RWPE2 (cell line): ENCODE measurements at places on chromosomes 6 and 20.

- no peak overlapping the region for H3K27ac ChIP-seq
- DNase-seq, result no peak
- no peaks in the 10 kb centered on the region for H3K36me3 ChIP-seq
- no peak overlapping the region for H3K4me3 ChIP-seq
- no peaks in the 10 kb centered on the region for H3K4me1 ChIP-seq
- H3K27me3 ChIP-seq, result no peaks in the 10 kb centered on the region
Measured at GRCh38 chr20:54085910-54086309, 15.5 kb upstream of the BCAS1 start.

DNA sequence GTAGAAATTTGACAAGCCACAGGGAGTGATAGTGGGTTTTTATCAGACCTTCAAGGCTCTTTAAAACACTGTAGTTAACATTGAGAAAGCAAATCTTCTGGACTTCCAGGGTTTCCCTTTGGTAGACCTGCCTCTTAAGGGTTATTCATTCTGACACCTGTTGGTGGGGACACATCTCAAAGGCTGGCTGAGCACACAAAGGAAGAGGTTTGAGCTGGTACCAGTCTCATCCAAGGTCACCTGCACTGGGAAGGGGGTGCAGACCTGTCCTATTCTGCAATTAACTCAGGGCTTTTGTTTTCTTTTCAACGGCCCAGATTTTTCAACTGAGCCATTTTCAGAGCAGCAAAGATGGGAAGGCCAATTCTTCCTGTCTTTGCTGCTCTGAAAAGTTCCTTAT, 45.6 kb downstream of the EDN1 start:
- H3K27ac ChIP-seq, result no peak overlapping the region
- DNase-seq, result no peak
- no peaks in the 10 kb centered on the region for H3K4me1 ChIP-seq
- H3K36me3 ChIP-seq, result no peaks in the 10 kb centered on the region
- no peaks in the 10 kb centered on the region for H3K27me3 ChIP-seq

GRCh38 chr6:161543684-161544309, 269.9 kb upstream of the AGPAT4 start:
- no peak for DNase-seq
- H3K4me1 ChIP-seq, result no peaks in the 10 kb centered on the region
- H3K36me3 ChIP-seq, result no peaks in the 10 kb centered on the region
- H3K27me3 ChIP-seq, result no peaks in the 10 kb centered on the region
- H3K27ac ChIP-seq, result no peak overlapping the region

DNA sequence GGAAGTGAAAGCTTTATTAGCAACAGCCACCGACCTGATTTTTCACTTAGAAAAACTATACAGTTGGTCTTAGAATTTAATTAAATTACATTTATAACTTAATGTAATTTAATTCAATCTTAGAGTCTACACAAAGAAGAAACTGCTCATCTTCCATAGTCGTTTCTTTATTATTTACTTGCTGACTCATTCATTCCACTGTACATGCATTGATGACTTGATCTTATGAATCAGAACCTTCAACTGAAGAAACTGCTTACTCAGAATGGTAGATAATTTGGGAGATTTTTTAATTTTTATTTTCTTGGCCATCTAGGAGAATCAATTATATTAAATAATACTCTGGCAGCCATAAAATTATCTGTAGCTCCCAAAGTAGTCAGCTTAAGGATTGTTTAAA, 1021.6 kb upstream of the FLRT3 start:
- H3K36me3 ChIP-seq, result no peaks in the 10 kb centered on the region
- no peak overlapping the region for H3K27ac ChIP-seq
- H3K4me1 ChIP-seq, result peaks cover 9% of the 10 kb centered on the region

DNA sequence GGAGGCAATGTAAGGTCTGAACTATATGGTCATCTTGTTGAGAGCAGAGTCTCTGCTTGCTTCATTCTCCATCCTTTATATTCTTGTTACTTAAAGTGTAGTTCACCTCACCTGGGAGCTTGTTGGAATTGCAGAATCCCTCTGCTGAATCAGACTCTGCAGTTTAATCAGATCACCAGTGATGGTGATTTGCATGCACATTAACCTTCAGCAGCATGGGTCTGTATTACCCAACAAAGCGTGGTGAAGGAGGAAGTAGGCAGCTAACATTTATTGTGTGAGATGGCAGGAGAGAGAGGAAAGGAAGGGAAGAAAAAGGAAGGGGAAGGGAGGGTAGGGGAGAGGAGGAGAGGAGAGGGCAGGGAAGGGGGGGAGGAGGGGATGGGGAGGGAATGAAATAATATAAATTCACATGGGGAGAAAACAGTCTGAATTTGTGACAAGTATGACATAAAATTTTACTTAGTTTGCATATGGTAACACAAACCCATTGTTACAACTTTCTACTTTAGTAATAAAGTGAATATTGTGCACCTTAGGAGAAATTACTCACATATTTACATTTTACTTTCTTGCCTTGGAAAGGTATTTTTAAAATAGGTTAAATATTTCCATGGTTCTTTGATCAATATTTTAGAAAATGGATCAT, 740.7 kb downstream of the DHX35 start:
- H3K27ac ChIP-seq, result no peak overlapping the region
- DNase-seq, result no peak
- H3K4me3 ChIP-seq, result no peak overlapping the region
- H3K27me3 ChIP-seq, result no peaks in the 10 kb centered on the region

GRCh38 chr6:53792973-53793317, 1.9 kb upstream of the LRRC1 start:
- H3K27ac ChIP-seq, result peak overlapping the region; percentile 69
- no peaks in the 10 kb centered on the region for H3K36me3 ChIP-seq

GRCh38 chr20:24969186-24970029, 20.3 kb downstream of the CST7 start:
- no peak overlapping the region for H3K27ac ChIP-seq
- no peaks in the 10 kb centered on the region for H3K27me3 ChIP-seq
- DNase-seq, result no peak
- no peaks in the 10 kb centered on the region for H3K4me1 ChIP-seq
- peaks cover 32% of the 10 kb centered on the region for H3K36me3 ChIP-seq

GRCh38 chr20:46311039-46311650, 2.8 kb upstream of the CDH22 start:
- no peak overlapping the region for H3K27ac ChIP-seq
- H3K36me3 ChIP-seq, result no peaks in the 10 kb centered on the region
- no peak overlapping the region for H3K4me3 ChIP-seq
- no peak for DNase-seq
- no peaks in the 10 kb centered on the region for H3K4me1 ChIP-seq
- H3K27me3 ChIP-seq, result peaks cover 97% of the 10 kb centered on the region

- no peaks in the 10 kb centered on the region for H3K4me1 ChIP-seq
- H3K4me3 ChIP-seq, result peak overlapping the region; percentile 54
- H3K27me3 ChIP-seq, result no peaks in the 10 kb centered on the region
- DNase-seq, result peak; percentile 90
- peak overlapping the region; percentile 99 for H3K27ac ChIP-seq
- H3K36me3 ChIP-seq, result peaks cover 34% of the 10 kb centered on the region
Measured at GRCh38 chr6:32968867-32969684, 682 bp downstream of the BRD2 start.

GRCh38 chr6:169832247-169832948, 81.0 kb downstream of the ERMARD start:
- no peaks in the 10 kb centered on the region for H3K27me3 ChIP-seq
- H3K36me3 ChIP-seq, result no peaks in the 10 kb centered on the region
- peaks cover 5% of the 10 kb centered on the region for H3K4me1 ChIP-seq
- DNase-seq, result no peak
- H3K4me3 ChIP-seq, result no peak overlapping the region

DNA sequence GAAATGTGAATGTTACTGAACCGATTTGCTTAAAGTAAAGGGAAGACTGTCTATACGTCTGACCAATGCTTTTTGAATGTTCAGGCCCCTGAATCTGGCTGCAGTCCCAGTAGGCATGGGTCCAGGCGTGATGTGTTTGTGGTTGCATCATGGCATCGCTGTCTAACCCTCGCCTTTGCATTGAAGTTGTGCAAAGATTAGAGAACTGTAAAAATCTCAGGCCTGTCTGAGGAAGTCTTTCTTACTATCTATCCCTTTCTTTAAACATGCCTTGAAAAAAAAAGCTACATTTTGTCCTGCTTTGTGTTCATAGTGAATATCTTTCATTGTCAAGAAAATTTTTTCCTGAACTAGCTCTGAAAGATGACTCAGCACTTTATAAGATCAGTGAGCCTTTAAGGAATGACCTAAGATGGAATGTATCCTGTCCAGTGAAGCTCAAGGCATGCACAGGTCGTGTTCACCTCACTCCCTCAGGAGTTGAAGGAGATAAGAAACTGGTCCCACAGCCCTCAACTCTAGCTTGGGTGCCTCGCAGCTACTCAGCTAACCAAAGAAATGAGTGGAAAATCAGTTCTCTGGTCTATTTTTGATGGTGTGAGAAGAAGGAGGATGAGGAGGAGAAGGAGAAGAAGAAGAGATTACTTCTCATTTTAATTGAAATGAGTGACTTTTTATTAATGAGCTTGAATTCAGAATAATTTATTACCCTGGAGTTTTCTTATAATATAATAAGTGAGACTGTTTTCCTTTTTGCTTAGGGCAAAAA, 48.6 kb downstream of the TPD52L1 start:
- peaks cover 52% of the 10 kb centered on the region for H3K4me1 ChIP-seq
- peak; percentile 86 for DNase-seq
- H3K4me3 ChIP-seq, result no peak overlapping the region
- no peaks in the 10 kb centered on the region for H3K36me3 ChIP-seq
- H3K27me3 ChIP-seq, result no peaks in the 10 kb centered on the region

DNA sequence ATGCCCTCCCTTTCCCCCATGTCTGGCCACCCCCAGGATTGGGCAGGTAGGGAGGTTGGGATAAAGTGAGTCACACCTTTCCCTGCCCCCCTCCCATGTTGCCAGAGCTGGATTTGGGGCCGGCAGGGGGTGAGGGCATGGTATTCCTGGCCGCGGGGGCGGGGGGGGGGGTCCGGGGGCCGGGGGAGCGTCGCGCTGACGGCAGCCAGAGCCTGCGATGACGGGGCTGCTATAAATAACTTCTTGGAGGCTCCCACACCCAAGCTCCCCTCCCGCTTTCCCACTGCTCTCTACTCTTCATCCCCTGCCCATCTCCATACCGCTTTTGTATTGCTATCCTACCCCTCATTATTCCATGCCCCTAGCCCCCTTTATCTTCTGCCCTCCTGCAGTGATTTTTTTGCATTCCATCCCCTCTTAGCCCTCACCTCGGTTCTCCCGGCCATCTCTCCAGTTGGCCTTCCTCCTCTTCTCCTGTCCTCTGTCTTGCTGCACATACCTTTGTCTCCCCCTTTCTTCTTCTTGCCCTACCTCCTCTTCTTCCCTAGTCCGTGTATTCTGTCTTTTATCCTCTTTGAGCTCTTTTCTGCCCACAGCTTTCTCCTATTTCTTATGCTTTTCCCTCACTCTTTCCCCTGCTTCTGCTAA, 13.8 kb downstream of the SYNGAP1 start:
- H3K27me3 ChIP-seq, result no peaks in the 10 kb centered on the region
- H3K4me3 ChIP-seq, result no peak overlapping the region
- H3K27ac ChIP-seq, result no peak overlapping the region
- peaks cover 25% of the 10 kb centered on the region for H3K4me1 ChIP-seq

DNA sequence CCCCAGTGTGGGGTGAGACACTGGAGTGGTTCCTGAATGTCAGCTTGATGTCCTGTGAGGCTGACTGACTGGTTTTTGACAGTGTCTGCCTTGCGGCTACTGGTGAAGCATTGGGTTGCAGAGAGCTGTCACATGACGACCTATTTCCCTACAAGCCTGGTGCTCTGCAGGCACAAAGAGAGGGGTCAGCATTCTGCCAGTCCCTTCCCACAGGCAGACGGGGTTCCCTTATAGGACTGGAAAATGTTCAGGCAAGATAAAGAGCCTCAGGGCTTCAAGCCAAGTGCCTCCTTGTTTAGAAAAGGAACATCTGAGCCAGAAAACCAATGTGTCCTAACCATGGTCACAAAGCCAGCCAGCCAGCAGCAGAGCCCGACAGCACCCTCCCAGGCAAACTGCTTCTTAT, 11.0 kb downstream of the LY86 start:
- H3K4me3 ChIP-seq, result no peak overlapping the region
- H3K36me3 ChIP-seq, result no peaks in the 10 kb centered on the region
- no peak overlapping the region for H3K27ac ChIP-seq
- H3K27me3 ChIP-seq, result no peaks in the 10 kb centered on the region

GRCh38 chr20:17938871-17939619, 29.5 kb downstream of the SNX5 start:
- peaks cover 27% of the 10 kb centered on the region for H3K36me3 ChIP-seq
- H3K27ac ChIP-seq, result peak overlapping the region; percentile 1
- DNase-seq, result no peak

GRCh38 chr20:2756056-2756611, 44.3 kb downstream of the CPXM1 start:
- H3K27ac ChIP-seq, result no peak overlapping the region
- DNase-seq, result no peak
- H3K4me3 ChIP-seq, result no peak overlapping the region
- H3K27me3 ChIP-seq, result peaks cover 21% of the 10 kb centered on the region

- no peak for DNase-seq
- peaks cover 34% of the 10 kb centered on the region for H3K27me3 ChIP-seq
- no peaks in the 10 kb centered on the region for H3K4me1 ChIP-seq
Measured at GRCh38 chr20:62210496-62210855, 9.6 kb downstream of the HRH3 start.

DNA sequence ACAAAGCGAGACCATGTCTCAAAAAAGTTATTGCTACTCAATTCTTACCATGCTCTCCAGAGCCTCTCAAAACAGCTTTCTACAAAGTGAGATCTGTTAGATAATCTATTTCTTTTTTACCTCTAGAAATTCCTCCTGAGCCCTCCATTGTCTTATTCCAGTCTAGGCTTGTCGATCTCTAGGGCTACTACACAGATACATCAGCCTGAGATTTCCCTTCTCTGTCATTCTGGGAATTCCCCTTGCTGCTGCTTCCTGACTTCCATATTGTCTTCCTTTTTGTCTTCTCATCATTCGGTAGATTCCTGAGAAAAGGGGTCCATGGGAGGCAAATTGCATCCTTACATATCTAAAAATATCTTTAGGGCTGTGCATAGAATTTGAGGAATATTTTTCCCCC, 75.6 kb upstream of the GNRH2 start:
- no peaks in the 10 kb centered on the region for H3K4me1 ChIP-seq
- no peak overlapping the region for H3K4me3 ChIP-seq
- peaks cover 11% of the 10 kb centered on the region for H3K36me3 ChIP-seq
- H3K27me3 ChIP-seq, result no peaks in the 10 kb centered on the region
- no peak overlapping the region for H3K27ac ChIP-seq
- no peak for DNase-seq

GRCh38 chr6:38507173-38507572, 132.6 kb downstream of the BTBD9 start:
- H3K36me3 ChIP-seq, result no peaks in the 10 kb centered on the region
- H3K4me1 ChIP-seq, result peaks cover 14% of the 10 kb centered on the region

GRCh38 chr20:17614176-17614811, 44.4 kb downstream of the DSTN start:
- H3K36me3 ChIP-seq, result peaks cover 9% of the 10 kb centered on the region
- H3K4me3 ChIP-seq, result no peak overlapping the region
- peak; percentile 76 for DNase-seq
- H3K4me1 ChIP-seq, result peaks cover 4% of the 10 kb centered on the region
